ENCODE measurements at places on chromosomes 12 and 14.
A peak's percentile ranks its signal among the peaks of the same experiment; 100 is the strongest.

- DNase-seq, result peak; percentile 72
Observed at GRCh38 chr12:751192-751998, 984 bp upstream of the WNK1 start.

- DNase-seq, result no peak
Observed at GRCh38 chr14:73729556-73730265, 15.5 kb upstream of the PNMA1 start.

GRCh38 chr14:81427348-81428058 is 27.4 kb upstream of the STON2 start:
- DNase-seq, result no peak

GRCh38 chr14:95270203-95270602 is 49.5 kb downstream of the CLMN start:
- DNase-seq, result no peak

GRCh38 chr12:101781834-101782233 is 42.6 kb upstream of the SYCP3 start:
- no peak for DNase-seq

GRCh38 chr12:66066137-66066928 is 64.2 kb downstream of the LLPH start:
- no peak for DNase-seq
